ENCODE measurements at places on chromosomes 1 and 21. TPM values are rescaled to one million over a fixed set of nuclear protein-coding genes. Genes with fewer than 3 reads are reported as not detected.

DNA sequence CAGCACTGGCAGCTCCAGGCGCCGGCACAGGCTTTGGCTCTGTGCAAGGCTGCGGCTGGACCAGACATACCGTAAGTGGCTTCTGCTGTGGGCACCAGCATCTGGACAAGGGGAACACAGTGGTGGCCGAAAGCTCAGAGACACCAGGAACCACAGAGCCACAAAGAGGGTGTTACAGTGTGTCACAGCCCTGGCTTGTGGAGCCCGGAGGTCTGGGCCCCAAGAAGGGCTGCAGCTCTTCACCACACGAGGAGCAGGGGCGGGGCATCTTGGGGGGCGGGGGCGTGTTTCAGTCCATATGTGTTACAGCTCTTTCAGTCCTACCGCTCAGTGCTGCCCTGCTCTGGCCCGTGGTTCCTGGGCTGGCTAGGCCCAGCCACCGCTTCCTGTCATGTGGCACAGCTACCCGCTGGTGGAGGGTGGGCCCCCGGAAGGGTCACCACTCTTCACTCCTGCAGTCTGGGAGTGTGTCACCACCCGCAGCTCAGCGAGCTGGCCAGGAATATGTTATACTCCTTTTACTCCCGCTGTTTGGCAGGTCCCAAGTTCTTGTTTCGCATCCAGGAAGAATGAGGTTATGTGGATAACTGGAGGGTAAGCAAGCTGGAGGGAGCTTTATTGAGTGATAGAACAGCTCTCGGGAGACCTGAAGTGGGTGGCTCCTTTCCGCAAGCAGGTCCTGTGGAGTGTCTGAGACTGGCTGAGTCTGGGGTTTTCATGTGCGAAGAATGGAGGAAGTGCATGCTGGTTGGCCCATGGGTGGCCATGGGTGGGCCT is 3.3 kb upstream of the LSM10 start:
- no peaks in the 10 kb centered on the region for H3K27me3 ChIP-seq
- DNase-seq, result peak; percentile 82
- peaks cover 49% of the 10 kb centered on the region for H3K4me1 ChIP-seq
- no peaks in the 10 kb centered on the region for H3K36me3 ChIP-seq

GRCh38 chr1:235397733-235398132 is 30.5 kb downstream of the TBCE start:
- H3K27ac ChIP-seq, result no peak overlapping the region
- DNase-seq, result no peak
- H3K4me1 ChIP-seq, result no peaks in the 10 kb centered on the region
- peaks cover 8% of the 10 kb centered on the region for H3K36me3 ChIP-seq

DNA sequence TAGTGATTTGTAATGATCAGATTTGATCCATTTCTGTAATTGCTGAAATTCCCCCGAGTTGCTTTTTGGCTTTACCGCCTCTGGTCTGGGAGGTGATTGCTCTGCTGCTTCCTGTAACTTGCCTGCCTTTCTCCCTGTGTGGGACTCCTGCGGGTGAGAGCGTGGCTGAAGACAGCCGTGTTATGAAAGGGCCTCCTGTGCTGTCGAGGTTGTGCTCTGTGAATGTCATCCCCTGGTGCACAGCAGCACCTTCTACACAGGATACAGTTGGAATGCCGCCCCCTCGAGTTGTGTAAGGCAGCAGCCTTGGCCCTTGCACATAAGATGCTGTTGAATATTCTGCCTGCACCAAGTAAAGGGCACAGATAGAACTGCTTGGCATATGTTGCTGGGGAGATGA is 5.9 kb downstream of the SOD1 start:
- H3K4me3 ChIP-seq, result peak overlapping the region; percentile 67
- H3K4me1 ChIP-seq, result peaks cover 93% of the 10 kb centered on the region
- H3K27ac ChIP-seq, result peak overlapping the region; percentile 12

Gene CBS
- 89.1 TPM for total RNA-seq

Measured in activated T-cell treated with anti-CD3 and anti-CD28 coated beads, Interleukin-2, amount 50 U/mL, for 72 hours (primary cell).